ENCODE measurements at places on chromosomes 6 and 20.
A peak's percentile ranks its signal among the peaks of the same experiment; 100 is the strongest.

DNA sequence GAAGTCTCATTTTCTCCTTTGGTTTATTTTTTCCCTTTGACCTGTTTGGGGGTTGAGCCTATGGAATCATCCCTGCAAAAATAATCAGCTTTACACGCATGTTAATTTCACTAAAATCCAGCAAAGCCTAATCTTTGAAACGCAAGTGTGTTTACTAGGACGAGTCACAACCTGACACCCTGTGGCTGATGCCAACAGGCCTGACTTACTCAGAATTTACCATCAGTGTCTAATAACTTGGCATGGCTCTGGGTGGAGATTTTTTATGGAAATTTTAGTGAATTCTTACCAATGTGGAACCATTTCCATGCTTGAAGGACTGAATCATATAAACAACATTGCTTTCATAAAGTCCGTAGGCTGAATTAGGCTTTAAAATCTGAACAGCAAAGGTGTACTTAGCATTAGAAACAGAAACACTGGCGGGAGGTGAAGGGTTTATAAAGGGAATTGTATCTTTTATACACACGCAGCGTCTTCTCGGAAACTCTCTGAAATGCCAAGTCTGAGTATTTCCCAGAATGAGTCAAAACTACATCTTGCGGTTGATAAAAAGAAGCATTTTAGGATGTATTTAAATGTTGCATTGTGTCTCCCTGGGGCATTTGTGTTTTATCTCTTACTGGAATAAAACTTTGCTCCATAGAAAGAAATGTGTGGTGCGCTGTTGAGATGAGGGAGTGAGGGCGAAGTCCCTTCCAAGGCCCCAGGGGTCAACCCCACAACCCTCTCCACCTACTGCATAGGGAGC is 81.2 kb downstream of the DACT2 start:
- H3K27ac ChIP-seq, result no peak overlapping the region
- DNase-seq, result no peak
- no peaks in the 10 kb centered on the region for H3K27me3 ChIP-seq
- no peaks in the 10 kb centered on the region for H3K36me3 ChIP-seq

GRCh38 chr20:61830241-61830930 is 235.3 kb downstream of the TAF4 start:
- no peaks in the 10 kb centered on the region for H3K36me3 ChIP-seq
- DNase-seq, result no peak
- peak overlapping the region; percentile 41 for H3K27ac ChIP-seq
- no peaks in the 10 kb centered on the region for H3K27me3 ChIP-seq
- no peak overlapping the region for H3K4me3 ChIP-seq

DNA sequence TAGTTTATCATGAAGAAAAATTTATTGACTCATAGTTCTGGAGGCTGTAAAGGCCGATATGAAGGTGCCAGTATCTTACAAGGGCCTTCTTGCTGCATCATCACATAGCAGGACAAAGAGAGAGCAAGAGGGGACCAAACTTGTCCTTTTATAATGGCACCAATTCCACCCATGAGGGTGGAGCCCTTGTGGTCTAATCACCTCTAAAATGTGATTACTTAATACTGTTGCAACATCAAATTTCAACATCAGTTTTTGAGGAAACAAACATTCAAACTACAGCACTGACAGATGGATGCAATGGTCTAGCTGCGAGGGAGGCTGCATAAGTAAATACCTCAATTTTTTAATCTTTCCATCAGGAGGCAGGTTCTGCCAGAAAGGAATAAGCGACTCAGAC is 76.7 kb upstream of the LAMA2 start:
- H3K27ac ChIP-seq, result no peak overlapping the region
- H3K4me1 ChIP-seq, result no peaks in the 10 kb centered on the region
- no peak overlapping the region for H3K4me3 ChIP-seq
- no peak for DNase-seq
- no peaks in the 10 kb centered on the region for H3K36me3 ChIP-seq

- peaks cover 5% of the 10 kb centered on the region for H3K36me3 ChIP-seq
- H3K4me1 ChIP-seq, result peaks cover 54% of the 10 kb centered on the region
- H3K4me3 ChIP-seq, result peak overlapping the region; percentile 85
- no peaks in the 10 kb centered on the region for H3K27me3 ChIP-seq
- peak; percentile 60 for DNase-seq
- H3K27ac ChIP-seq, result peak overlapping the region; percentile 100
These were observed 131.9 kb upstream of the BTN3A2 start for GRCh38 chr6:26232940-26233648.

GRCh38 chr20:17562804-17563305 is 7.0 kb upstream of the DSTN start:
- H3K27me3 ChIP-seq, result peaks cover 16% of the 10 kb centered on the region
- DNase-seq, result no peak
- peaks cover 21% of the 10 kb centered on the region for H3K4me1 ChIP-seq
- H3K4me3 ChIP-seq, result no peak overlapping the region
- no peak overlapping the region for H3K27ac ChIP-seq

Measured in activated CD4-positive, alpha-beta T cell treated with anti-CD3 and anti-CD28 coated beads, Interleukin-2, amount 10 ng/mL, durations not matched to agents 7 days and 5 days (primary cell).